Non-pigmented ciliary epithelial cell (primary cell): ENCODE measurements at places on chromosomes 13 and 19.
A peak's percentile ranks its signal among the peaks of the same experiment; 100 is the strongest.

DNA sequence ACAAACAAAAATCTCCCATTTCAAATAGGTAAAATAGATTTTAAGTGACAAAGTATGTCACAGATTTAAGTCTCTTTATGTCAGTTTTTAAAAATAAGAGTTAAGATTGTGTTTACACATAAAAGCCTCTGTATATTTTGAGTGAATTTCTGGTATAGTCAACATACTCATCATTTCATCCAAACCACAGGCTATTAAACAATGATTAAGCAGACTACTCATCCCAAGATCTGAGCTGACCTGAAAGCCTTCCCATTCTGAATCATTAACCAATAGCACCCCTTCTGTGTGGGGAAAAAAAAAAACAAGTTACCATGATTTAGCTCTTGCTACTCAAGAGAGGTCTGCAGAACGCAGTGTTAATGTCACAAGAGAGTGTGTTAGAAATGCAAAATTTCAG lies 284.4 kb upstream of the NBEA start:
- peak; percentile 55 for DNase-seq

GRCh38 chr13:28355046-28355821 lies 139.7 kb downstream of the FLT1 start:
- no peak for DNase-seq

- no peak for DNase-seq
Observed at GRCh38 chr13:23771552-23771951, 117.6 kb downstream of the MIPEP start.

- no peak for DNase-seq
Observed at GRCh38 chr13:101915755-101916107, 463.3 kb downstream of the ITGBL1 start.

DNA sequence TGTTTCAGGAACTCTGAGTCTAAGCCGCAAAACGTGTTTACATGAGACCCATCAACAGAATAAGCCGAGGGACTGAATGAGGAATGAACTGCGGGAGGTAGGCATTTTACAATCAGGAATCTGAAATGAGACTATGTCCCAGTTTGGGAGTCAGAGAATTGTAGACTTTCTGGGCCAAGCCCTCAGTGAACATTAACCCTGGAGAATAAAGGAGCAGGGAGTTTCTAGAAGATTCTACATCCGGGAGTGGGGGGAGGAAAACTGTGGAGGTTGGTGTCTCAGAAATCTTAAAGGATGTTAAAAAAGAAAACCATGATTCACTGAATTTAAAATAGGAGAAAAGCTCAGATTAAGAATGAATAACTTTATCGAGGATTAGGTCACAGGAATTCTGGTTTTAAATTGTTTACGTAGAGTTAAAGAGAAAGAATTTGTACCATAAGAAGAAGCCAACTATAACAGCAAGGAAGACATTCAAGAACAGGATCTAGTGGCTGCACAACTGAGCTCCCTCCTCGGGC lies 18.5 kb downstream of the RFX2 start:
- DNase-seq = no peak

DNA sequence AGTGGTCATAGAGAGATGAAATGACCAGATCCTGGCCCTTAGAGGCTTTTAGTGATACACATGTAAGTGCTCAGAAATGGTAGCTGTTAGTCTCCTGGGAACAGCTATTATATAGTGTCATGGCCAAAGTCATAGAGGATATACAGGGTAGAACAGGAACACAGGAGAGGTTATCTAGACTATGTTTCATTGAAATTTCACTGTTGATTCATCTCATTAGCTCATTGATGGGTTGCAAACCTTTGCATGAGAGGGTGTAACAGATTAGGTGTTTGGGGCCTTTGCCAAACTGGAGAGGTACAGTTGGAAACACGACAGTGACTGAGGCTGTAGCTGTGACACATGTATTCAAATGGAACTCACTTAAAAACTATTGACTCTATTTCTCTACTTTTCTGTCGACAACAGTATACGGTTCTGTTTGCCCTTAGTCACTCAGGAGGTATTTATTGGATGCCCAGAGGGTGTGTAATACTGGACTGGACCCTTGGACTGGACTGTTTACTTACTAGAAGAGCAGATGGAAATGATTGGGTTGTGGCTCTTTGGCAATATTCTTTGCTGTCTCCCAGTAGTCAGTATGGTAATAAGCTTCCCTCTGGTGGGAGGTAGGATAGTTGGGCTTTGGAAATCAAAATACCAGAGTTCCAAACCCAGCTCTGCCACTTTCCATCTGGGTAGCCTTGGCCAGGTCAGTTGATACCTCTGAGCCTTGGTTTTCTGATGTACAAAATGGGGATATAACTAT lies 29.8 kb downstream of the ARHGAP35 start:
- no peak for DNase-seq

DNA sequence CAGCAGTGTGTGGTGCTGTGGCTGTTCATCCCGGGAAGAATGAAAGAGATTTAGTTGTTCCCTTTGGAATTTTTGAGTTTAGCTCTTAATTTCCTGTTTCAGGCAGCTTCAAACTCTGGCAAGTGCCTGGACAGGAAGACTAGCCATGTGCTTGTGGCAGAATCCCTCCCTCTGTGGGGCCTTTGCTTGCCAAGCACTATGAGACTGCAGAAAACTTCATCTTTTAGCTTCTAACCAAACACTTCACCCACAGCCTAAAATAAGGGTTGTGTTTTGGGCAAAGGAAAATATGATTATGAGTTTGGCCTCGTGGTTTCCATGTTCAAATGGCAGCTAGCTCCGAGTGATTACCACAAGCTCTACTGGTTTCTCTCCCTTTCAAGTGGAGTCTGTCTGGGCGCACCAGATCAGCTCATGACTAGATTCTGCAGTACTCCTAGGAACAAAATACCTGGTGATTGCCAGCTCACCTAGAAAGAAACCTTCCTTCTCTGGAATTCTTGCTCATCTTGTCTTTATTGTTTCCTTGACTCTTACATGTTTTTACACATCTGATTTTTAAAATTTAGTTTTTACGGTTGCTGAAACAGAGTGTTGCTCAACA lies 707.5 kb downstream of the SLITRK6 start:
- DNase-seq = no peak

- DNase-seq = no peak
Observed at GRCh38 chr19:45824531-45825262, 9.6 kb upstream of the RSPH6A start.

DNA sequence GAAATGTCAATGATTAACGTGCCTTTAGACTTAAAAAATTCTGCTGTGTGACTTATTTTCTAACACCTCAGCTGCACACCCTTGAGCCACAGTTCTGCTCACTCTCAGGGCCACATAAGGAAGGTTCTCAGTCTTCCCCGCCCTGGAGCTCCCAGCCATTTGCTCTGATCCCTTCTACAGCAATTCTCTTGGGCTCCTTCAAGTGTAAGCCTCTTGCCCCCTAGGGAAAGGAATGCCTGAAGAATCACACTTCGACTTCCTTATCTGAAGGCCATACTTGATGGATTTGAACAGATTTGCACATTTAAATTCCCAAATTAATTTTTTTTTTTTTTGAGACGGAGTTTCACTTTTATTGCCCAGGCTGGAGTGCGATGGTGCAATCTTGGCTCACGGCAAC lies 44.2 kb downstream of the RASA3 start:
- DNase-seq = no peak

- DNase-seq = no peak
Observed at GRCh38 chr19:51802775-51803174, 7.8 kb downstream of the FPR3 start.

GRCh38 chr13:49457221-49457620 lies 13.1 kb downstream of the SETDB2 start:
- no peak for DNase-seq

DNA sequence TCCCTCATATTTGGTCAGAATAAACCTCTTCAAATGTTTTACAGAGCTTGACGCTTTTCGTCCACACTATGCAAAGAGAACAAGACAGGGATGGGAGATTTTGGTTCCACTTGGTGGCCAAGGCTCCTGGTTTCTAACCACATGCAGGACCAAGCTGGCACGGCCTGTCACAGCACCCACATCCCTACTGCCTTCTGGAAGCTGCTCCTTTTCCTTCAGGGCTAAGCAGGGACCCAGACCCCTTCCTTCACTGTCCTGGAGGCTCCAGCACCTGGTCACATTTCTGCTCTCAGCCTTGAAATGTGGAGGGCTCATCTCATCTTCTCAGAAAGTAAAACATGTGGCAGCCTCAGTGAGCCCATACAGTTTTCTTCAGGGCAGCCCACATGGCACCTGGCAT lies 50.4 kb upstream of the ARHGEF7 start:
- DNase-seq = no peak

DNA sequence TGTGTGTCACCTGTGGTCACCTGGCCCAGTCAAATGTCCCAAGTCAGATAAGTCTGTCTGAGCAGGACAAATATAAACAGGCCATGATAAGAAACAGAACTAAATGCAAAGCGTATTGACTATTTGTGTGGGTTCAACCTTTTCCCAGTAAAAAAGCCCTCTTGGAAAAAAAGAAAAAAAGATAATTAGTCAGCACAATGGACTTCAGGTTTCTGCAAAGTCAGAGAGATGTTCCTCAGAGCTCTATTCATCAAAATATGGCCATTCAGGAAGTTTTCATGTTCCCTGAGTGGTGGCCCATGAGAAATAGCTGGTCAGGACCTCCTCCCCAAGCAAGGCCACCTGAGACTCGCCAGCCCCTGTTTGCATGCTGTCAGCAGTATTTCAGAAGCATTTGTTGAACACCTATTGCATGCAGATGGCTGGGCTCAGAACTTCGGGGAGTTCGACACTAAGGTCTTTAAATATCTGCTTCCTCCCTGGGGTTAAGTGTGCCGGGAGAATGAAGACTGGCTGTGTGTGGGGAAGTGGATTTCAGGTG lies 2.7 kb downstream of the FFAR3 start:
- no peak for DNase-seq

DNA sequence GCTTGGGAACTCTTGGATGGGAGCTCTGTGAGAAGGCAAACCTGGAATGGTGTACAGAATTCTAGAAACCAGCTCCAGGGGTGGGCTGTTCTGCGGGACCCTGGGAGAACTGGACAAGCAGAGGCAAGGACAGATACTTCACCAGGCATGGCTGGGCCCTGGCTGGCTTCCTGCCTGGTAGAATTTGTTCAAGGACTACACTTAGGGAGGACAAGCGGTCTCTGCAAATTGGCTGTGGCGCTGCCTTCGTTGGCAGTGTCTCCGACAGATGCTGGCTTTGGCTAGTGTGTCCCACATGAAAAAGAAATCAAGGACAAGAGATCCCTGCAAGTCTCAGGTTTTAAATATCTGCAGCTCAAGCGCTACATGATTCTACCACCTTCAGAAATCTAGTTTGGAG lies 12.4 kb downstream of the CEBPG start:
- no peak for DNase-seq

GRCh38 chr13:86082121-86082520 lies 282.9 kb upstream of the SLITRK6 start:
- DNase-seq = no peak

DNA sequence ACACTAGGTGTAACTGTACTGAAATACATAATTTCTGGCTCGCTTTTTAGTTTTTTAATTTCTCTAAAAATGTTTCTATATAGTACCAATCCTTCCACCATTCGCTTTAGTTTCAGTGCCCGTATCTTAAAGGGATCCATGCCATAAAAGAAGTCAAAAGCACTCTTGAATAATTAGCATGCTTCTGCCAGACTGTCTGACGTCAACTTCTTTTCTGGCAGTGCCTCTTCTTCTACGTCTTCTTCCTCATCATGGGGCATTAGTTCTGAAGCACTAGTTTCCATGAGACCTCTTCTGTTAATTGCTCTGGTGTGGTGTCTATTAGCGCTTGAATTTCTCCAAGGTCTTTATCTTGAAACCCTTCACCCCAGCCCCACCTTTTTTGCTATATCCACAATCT lies 93.8 kb upstream of the DOCK9 start:
- DNase-seq = no peak

DNA sequence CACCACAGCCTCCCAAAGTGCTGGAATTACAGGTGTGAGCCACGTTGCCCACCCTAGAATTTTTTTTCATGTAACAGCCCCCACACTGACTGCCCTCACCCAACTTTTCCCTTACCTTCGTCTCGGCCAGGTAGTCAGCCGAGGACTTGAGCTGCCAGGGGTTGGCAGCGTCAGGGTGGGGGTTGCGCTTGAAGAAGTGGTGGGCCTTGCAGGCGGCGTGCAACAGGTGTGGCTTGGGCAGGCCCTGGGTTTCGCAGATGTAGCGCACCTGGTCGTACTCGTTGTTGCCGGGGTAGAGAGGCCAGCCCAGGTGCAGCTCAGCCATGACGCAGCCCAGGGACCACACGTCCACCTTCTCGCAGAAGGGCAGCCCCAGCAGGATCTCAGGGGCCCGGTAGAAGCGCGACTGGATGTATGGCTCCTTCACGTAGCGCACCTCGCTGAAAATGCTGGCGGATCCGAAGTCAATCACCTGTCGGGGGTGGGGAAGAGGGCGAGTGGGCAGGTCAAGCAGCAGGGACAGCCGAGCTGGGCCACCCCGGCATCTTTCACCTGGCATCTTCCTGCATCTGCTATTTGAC lies 6.2 kb downstream of the HIPK4 start:
- no peak for DNase-seq

GRCh38 chr13:88643233-88643632 lies 972.1 kb downstream of the SLITRK5 start:
- no peak for DNase-seq

DNA sequence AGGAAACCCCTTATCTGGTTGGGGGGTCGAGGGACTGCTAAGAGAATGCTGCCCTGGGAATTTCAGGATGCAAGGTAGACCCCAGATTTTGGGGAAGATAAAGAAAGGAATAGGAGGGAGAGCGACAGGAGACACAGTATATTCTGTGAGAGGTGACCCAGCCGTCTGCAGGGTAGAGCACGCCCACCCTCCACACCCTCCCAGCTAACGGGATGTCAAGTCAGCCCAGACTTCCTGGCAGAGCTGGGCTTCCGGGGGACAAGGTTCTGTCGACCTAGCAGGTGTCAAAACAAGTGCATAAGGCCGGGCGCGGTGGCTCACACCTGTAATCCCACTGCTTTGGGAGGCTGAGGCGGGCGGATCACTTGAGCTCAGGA lies 695 bp upstream of the PRR36 start:
- no peak for DNase-seq

GRCh38 chr13:40987606-40988280 lies 31.4 kb downstream of the ELF1 start:
- no peak for DNase-seq

DNA sequence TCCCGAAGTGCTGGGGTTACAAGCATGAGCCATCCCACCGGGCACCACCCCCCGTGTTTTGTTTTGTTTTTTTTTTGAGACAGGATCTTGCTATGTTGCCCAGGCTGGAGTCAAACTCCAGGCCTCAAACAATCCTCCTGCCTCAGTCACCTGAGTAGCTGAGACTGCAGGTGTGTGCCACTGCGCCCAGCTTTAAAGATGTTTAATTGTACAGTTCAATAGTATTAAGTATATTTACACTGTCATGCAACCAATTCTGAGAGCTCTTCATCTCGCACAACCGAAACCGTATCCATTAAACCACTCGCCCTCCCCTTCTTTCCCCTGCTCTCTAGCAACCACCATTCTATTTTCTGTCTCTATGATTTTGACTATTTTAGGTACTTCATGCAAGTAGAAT lies 15.6 kb downstream of the NUCB1 start:
- DNase-seq = no peak
